Urothelium cell line (cell line): ENCODE measurements at places on chromosomes 3 and 15.

GRCh38 chr3:195893516-195893915, 14.8 kb downstream of the TNK2 start:
- no peak for DNase-seq

- no peak for DNase-seq
These were observed 42.3 kb downstream of the NR1D2 start for GRCh38 chr3:23987356-23987755.

- DNase-seq, result no peak
These were observed 155.1 kb downstream of the LRTM1 start for GRCh38 chr3:54772746-54773145.

GRCh38 chr3:127448671-127449070, 141.9 kb downstream of the TPRA1 start:
- no peak for DNase-seq

GRCh38 chr3:128605091-128606046, 45.2 kb downstream of the RPN1 start:
- DNase-seq, result no peak
